ENCODE measurements at places on chromosomes 4 and X.

- no peak for DNase-seq
Measured at GRCh38 chr4:61443813-61444510, 243.8 kb downstream of the ADGRL3 start.

DNA sequence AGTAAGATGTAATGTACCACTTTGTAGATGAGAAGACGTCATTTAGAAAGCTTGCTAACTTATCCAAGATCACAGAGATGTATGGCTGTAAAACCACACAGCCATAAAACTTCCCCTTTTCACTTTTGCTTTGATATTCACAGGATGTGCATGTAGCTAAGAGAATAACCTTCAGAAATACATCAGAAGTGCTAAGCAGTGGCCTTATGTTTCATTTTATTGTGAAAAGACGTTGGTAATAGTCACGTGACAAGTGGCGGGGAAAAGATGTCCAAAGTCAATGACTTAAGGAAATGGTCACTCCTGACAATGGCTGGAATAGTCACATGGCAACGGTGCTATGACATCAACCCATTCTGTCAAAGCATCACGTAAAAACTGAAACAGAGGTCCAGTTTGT is 12.9 kb upstream of the WDR17 start:
- DNase-seq: no peak

GRCh38 chrX:119398587-119398973 is 556 bp upstream of the SLC25A43 start:
- no peak for DNase-seq

DNA sequence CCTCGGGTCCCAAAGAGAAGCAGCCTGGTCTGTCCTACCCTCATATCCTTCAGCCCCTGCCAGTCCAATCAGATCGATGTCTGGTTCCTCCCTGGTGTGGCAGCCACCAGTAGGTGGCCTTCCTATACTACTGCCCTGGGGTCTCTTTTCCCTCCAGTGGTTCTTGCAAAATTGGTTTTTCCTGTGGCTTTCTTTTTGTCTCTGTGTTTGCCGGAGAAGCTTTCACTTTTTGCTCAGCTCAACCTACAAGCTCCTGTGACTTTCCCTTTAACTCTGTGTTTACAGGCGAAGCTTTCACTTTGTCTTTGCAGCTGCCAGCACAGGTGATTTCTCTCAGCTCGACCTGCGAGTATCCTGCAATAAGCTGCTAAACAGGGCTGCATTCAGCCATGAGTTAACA is 46.8 kb downstream of the UGT2A3 start:
- DNase-seq: peak; percentile 65

- DNase-seq: no peak
Measured at GRCh38 chrX:131219271-131219670, 69.8 kb downstream of the IGSF1 start.

DNA sequence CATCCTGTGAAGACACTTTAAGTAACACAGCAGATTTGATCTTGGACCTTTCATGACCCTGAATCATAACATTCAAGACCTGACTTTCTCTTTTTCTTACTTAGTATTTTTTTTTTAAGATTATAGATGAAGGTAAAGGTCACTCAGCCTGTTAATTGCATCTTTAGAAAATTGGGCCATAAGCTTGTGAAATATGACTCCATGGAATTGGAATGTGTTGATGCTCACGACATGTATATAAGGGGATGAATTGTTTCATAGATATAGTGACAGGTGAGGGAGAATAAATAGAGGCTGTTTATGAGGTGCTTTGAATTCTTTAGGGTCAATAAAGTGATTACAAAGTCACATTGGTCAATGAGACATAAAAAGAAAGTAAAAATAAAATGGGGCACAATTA is 27.7 kb upstream of the HS3ST1 start:
- DNase-seq: no peak

DNA sequence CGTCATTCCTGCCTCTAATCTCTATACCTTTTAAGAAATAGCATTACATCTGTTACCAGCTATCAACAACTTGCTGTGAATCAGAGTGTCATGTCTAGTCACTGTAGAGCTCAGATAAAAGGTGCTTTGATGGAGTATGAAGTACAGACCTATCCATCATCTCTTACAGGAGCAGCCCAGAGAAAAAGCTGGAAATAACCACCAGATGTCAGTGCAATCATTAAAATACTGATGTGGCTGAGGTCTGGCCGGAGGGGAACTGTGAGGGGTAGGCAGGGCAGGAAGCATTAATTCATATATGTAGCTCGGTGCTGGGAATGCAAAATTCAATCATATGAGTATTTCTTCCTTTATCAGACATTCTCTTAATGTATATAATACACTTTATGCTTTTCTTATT is 100.6 kb downstream of the AKAP4 start:
- no peak for DNase-seq

DNA sequence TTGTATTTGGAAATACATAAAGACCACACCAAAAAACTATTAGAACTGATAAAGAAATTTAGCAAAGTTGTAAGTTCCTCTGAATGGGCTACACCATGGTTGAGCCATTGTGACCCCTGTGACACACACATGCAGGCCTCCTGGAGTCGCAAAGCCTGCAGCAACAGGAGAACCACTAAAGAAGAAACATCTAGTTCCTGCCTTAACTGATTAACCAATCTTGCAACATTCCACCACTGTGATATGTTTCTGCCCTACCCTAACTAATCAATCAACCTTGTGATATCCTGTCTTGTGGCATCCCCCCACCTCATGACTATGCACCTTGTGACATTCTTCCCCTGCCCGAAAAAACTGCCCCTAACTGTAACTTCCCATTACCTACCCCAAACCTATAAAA is 401.8 kb downstream of the PRDM5 start:
- peak; percentile 52 for DNase-seq

DNA sequence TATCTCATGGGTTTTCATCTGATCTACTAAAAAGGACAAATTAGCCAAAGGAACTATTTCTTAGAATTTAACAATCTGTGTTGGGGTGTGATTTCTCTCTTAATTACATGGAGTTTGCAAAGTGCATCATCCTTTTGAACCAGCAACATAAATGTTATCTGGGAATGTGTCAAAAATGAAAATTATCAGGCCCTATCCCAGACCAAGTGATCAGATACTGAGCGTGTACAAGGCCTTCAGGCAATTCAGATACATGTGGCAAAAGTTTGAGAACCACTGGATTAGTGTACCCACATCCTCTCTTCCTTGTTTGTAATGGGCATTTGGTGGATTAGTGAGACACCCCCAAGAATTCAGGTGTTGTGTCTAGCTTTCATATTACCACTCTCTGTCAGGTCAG is 3.8 kb downstream of the SH3D19 start:
- DNase-seq: no peak

- no peak for DNase-seq
Measured at GRCh38 chr4:30866346-30866745, 146.2 kb downstream of the PCDH7 start.

GRCh38 chr4:89751416-89751815 is 85.5 kb downstream of the SNCA start:
- no peak for DNase-seq

- DNase-seq: peak; percentile 76
Measured at GRCh38 chrX:119015407-119016237, 41.2 kb downstream of the LONRF3 start.

GRCh38 chrX:129833153-129833990 is 10.3 kb downstream of the ZDHHC9 start:
- DNase-seq: no peak

- no peak for DNase-seq
Measured at GRCh38 chr4:48603366-48604003, 113.4 kb downstream of the ZAR1 start.

GRCh38 chrX:1500701-1501624 is 36.0 kb downstream of the P2RY8 start:
- DNase-seq: peak; percentile 35

All from islet precursor cell (in vitro differentiated cells).